ENCODE measurements at places on chromosomes 5 and 9. TPM values are rescaled to one million over a fixed set of nuclear protein-coding genes. Genes with fewer than 3 reads are reported as not detected.
A peak's percentile ranks its signal among the peaks of the same experiment; 100 is the strongest.

Gene DRD1
- not detected for total RNA-seq

Gene IL9
- total RNA-seq, result not detected

Gene PCDHB13
- not detected for total RNA-seq

Gene TMEM232
- total RNA-seq, result 0.47 TPM

- no peak for DNase-seq
- no peaks in the 10 kb centered on the region for H3K4me1 ChIP-seq
- no peak overlapping the region for H3K27ac ChIP-seq
Measured at GRCh38 chr5:24750355-24750754, 105.6 kb upstream of the CDH10 start.

DNA sequence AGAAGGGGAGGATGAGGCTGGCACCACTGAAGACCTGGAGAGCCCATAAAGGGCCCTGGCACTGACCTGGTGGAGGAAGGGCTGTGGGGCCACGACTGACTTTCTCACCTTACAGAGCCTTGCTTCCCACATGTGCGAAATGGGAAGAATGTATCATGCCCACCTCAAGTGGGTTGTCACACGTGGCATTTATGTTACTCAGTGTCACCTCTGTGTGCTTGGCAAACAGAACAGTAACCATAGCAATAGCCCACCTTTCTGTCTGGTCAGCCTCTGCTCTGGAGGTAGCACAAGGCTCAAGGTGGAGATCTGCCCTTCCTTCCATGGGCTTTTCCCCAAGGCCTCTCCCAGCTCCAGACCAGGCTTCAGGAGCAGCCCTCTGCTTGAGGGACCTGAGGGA is 16.7 kb downstream of the TCF7 start:
- H3K36me3 ChIP-seq, result peaks cover 67% of the 10 kb centered on the region
- no peaks in the 10 kb centered on the region for H3K27me3 ChIP-seq
- peak overlapping the region; percentile 91 for H3K27ac ChIP-seq
- H3K4me3 ChIP-seq, result peak overlapping the region; percentile 42
- H3K4me1 ChIP-seq, result peaks cover 97% of the 10 kb centered on the region

DNA sequence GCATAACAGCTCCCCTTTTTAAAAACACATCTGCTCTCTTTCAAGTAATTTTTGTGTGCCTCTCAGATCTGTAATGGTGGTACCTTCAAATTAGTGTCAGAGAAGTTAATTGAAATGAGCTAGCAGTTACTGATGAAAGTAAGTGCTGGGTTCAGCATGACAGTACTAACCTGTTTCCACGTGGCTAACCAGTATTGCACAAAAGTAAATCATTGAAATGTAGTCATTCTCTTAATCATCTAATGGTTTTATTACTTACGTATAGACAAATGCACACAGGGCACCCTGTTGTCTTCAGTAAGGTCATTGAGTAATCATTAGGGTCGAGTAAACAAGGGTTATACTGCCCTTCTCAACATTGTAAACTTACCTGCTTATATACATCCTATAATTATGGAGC is 157.8 kb upstream of the PRR16 start:
- H3K4me3 ChIP-seq, result no peak overlapping the region
- DNase-seq, result no peak
- no peaks in the 10 kb centered on the region for H3K4me1 ChIP-seq
- no peak overlapping the region for H3K27ac ChIP-seq
- H3K36me3 ChIP-seq, result no peaks in the 10 kb centered on the region

GRCh38 chr9:23559522-23559921 is 266.5 kb downstream of the ELAVL2 start:
- H3K27me3 ChIP-seq, result no peaks in the 10 kb centered on the region
- H3K4me3 ChIP-seq, result no peak overlapping the region
- no peaks in the 10 kb centered on the region for H3K4me1 ChIP-seq
- no peaks in the 10 kb centered on the region for H3K36me3 ChIP-seq
- H3K27ac ChIP-seq, result no peak overlapping the region
- DNase-seq, result no peak

DNA sequence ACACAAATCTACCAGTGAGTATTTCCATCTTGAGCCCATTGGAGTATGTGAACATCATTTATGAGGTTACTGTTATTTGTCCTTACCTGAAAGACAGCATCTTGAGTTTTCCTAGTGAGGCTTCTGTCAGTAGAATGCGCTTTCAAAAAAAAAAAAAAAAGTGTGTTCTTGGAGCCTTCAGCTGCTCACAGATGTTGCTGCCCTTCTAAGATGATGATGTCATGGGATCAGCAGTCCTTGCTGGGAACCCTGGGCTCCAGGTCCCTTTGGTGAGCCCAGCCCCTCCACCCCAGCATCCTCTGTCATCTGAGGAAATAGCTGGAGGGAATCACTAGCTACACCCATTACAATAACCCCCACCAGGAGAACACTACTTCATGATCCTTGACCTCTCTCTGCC is 83.3 kb downstream of the ATPSCKMT start:
- no peak overlapping the region for H3K27ac ChIP-seq
- H3K4me1 ChIP-seq, result no peaks in the 10 kb centered on the region
- no peak overlapping the region for H3K4me3 ChIP-seq
- H3K36me3 ChIP-seq, result no peaks in the 10 kb centered on the region

DNA sequence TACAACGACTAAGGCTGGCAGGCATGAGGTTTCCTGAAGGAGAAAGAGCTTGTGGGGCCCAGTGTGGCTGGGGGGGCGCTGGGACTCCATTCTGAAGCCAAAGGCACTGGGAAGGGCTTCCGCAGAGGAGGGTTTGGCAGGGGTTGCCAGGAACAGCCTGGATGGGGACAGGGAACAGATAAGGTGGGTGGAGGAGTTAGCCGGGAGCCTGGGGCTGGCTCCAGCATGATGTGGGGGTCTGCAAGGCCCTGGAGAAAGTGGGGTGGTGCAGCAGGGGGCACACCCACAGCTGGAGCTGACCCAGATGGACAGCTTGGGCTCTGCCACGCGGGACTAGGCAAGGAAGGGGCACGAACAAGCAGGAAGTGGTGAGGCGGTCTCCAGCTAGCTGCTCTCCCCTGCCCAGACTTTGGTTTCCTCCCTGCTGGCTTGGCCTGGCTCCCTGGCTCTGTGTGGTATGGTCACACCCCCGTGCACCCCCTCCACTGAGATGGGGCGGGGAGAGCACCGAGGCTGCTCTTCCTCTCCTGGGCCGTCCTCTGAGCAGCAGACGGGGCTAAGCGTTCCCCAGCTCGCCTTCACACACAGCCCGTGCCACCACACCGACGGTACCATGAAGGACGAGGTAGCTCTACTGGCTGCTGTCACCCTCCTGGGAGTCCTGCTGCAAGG is at the start of gene LTC4S:
TSS of gene LTC4S (plus strand) at position 519 of the 672 bp plus-strand sequence. CDS start at position 614, 95 bp downstream.
- peaks cover 13% of the 10 kb centered on the region for H3K36me3 ChIP-seq
- peak; percentile 83 for DNase-seq
- H3K27me3 ChIP-seq, result no peaks in the 10 kb centered on the region
- peak within 1 kb of the TSS; percentile 61 for H3K4me3 ChIP-seq
- H3K27ac ChIP-seq, result peak within 1 kb of the TSS; percentile 82

DNA sequence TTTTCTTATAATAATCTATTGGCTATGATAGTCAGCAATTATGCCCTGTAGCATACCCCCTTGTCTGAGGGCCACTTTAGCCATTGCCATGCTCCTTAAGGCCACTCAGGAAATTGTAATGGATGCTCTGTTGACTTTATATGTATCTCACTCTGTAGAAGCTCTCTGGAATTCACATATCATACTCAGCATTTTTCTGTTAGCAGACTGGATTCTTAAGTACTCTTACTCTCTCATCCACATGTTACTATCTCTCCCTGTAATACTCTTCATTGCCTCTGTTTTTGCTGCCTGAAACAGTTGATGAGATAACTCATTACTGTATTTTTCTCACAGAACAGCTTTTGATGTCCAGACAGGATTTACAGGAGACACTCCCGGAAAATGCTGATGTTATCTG is 24.2 kb downstream of the TMEM232 start:
- H3K4me3 ChIP-seq, result no peak overlapping the region
- no peak for DNase-seq
- H3K36me3 ChIP-seq, result no peaks in the 10 kb centered on the region
- H3K27ac ChIP-seq, result no peak overlapping the region
- H3K27me3 ChIP-seq, result peaks cover 8% of the 10 kb centered on the region

- no peaks in the 10 kb centered on the region for H3K36me3 ChIP-seq
- H3K27me3 ChIP-seq, result no peaks in the 10 kb centered on the region
- no peak overlapping the region for H3K27ac ChIP-seq
- no peaks in the 10 kb centered on the region for H3K4me1 ChIP-seq
- no peak for DNase-seq
- no peak overlapping the region for H3K4me3 ChIP-seq
Measured at GRCh38 chr5:17966640-17967402, 332.6 kb downstream of the TAF11L14 start.

- H3K4me1 ChIP-seq, result no peaks in the 10 kb centered on the region
- no peaks in the 10 kb centered on the region for H3K27me3 ChIP-seq
- H3K36me3 ChIP-seq, result no peaks in the 10 kb centered on the region
- H3K4me3 ChIP-seq, result no peak overlapping the region
Measured at GRCh38 chr9:81132318-81132717, 557.0 kb downstream of the TLE1 start.

GRCh38 chr5:98935206-98935605 is 6.4 kb upstream of the CHD1 start:
- DNase-seq, result no peak
- no peak overlapping the region for H3K27ac ChIP-seq
- H3K27me3 ChIP-seq, result no peaks in the 10 kb centered on the region

DNA sequence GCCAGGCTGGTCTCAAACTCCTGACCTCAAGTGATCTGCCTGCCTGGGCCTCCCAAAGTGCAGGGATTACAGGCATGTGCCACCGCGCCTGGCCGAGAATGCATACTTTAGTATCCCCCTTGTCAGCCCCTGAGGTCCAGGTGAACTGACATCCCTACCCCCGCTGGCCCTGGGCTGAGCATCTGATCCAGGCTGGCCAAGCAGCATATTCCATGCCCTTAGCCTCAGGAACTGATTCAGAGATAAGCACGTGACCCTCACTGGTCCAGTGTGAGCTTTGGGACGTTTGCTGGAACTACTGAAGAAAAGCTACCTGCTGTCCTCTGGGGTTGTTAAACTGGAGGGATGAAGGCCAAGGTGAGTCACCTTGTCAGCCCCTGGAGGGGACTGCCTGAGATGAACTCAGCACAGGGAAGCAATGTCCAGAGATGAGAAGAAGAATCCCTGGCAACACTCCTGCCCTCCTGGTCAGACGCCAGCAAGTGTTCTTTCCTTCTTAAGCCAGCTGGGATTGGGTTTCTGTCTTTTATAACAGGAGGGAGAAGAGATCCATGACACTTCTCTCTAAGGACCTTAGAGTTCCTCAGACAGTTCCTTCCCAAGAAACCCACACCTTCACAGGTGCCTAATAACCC is 59.1 kb upstream of the FBXW11 start:
- H3K27me3 ChIP-seq, result no peaks in the 10 kb centered on the region
- DNase-seq, result no peak
- peaks cover 81% of the 10 kb centered on the region for H3K36me3 ChIP-seq

DNA sequence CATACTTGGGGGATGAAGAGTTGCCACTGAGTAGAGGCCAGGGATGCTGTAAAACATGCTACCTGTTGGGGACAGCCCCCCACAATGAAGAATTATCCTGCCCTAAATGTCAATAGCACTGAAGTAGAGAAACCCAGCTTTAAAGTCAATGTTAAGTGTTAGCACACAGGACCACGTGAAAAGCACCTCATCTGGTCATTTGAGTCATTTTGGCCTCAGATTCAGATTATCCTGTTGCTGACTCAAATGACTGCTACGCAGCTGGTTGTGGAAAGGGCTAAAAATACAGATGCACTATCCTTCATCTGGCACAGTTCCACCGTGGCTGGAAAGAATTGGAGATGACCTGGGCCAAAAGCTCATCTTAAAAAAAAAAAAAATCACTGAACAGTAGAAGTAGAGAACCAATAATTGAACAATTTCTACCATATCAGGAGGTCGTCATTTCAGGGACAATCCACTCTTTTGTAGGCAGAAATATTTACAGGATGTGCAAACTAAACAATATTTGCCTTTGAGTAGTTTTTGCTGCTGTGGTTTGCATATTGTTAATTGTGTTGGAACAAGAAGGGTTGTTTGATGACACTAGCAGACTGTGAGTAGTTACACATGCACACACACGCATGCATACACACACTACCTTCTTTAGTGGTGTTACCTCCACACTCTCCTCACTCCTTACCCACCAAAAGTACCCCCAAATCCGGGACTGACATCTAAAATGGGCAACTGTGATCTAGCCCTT is 195.3 kb upstream of the KLF9 start:
- H3K4me3 ChIP-seq, result no peak overlapping the region
- H3K27me3 ChIP-seq, result peaks cover 16% of the 10 kb centered on the region
- no peak for DNase-seq
- no peak overlapping the region for H3K27ac ChIP-seq

GRCh38 chr5:145908206-145908960 is 28.0 kb upstream of the SH3RF2 start:
- H3K27ac ChIP-seq, result no peak overlapping the region
- H3K4me1 ChIP-seq, result no peaks in the 10 kb centered on the region
- no peaks in the 10 kb centered on the region for H3K36me3 ChIP-seq
- no peaks in the 10 kb centered on the region for H3K27me3 ChIP-seq

- DNase-seq, result no peak
- H3K4me3 ChIP-seq, result no peak overlapping the region
- H3K4me1 ChIP-seq, result no peaks in the 10 kb centered on the region
- H3K27me3 ChIP-seq, result no peaks in the 10 kb centered on the region
- H3K36me3 ChIP-seq, result no peaks in the 10 kb centered on the region
Measured at GRCh38 chr5:145579301-145579700, 255.8 kb downstream of the PRELID2 start.

Data from activated CD8-positive, alpha-beta T cell treated with anti-CD3 and anti-CD28 coated beads, Interleukin-2, amount 10 ng/mL, durations not matched to agents 7 days and 5 days (primary cell).